Lung (tissue), 17 donors: ENCODE measurements at places on chromosomes 1 and 21. TPM values are rescaled to one million over a fixed set of nuclear protein-coding genes. Genes with fewer than 3 reads are reported as not detected.

DNA sequence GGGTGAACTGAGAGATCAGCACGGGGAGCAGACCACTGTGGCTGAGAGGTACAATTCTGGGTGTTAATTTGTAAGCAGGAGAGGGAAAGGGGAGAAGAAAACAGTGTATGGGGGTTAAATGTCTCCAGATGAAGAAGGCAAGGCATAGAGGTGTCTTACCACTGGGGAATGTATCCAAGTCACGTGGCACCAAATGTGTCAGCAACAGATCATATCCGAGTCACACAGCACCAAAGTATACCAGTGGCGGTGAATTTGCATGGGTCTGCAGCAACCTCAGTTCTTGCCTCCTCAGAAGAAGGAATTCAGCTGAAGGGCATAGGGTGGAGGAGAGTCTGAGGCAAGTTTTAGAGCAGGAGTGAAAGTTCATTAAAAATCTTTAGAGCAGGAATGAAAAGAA is 21.2 kb upstream of the SYCP1 start:
- H3K27me3 ChIP-seq, result no peaks in the 10 kb centered on the region
- no peaks in the 10 kb centered on the region for H3K4me1 ChIP-seq
- H3K27ac ChIP-seq, result no peak overlapping the region
- no peak for DNase-seq
- H3K36me3 ChIP-seq, result no peaks in the 10 kb centered on the region

Gene TLR5
- 21.2 TPM for total RNA-seq

- H3K36me3 ChIP-seq, result peaks cover 33% of the 10 kb centered on the region
- H3K27ac ChIP-seq, result no peak overlapping the region
- peak; percentile 29 for DNase-seq
- peaks cover 3% of the 10 kb centered on the region for H3K4me1 ChIP-seq
These were observed 12.6 kb downstream of the SLC41A1 start for GRCh38 chr1:205800427-205800826.

Gene PLEKHN1
- total RNA-seq, result 2.0 TPM

Gene TFB2M
- total RNA-seq, result 10.4 TPM

DNA sequence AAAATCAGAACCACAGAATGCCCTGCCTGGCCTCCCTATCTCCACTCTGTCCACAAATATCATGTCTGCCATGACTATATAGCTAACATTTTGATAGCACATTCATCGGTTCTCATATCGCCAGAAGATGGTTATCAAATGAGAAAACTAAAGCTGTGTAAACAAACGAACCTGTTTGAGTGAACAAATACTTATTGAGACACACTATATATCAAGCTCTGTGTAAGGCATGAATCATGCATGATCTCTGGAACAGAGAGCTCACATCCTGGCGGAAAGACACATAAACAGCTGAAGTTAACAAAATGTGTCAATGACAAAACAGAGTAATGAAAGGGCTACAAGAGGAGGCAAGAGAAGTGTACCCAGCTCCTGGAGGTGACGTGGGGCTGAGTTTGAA is 13.1 kb downstream of the KCND3 start:
- no peak overlapping the region for H3K27ac ChIP-seq
- no peak for DNase-seq
- no peaks in the 10 kb centered on the region for H3K4me1 ChIP-seq
- H3K36me3 ChIP-seq, result no peaks in the 10 kb centered on the region
- no peak overlapping the region for H3K4me3 ChIP-seq
- H3K27me3 ChIP-seq, result peaks cover 8% of the 10 kb centered on the region

Gene OR2L2
- not detected for total RNA-seq

Gene ADORA3
- total RNA-seq, result 5.6 TPM

Gene PLPPR4
- 31.2 TPM for total RNA-seq

DNA sequence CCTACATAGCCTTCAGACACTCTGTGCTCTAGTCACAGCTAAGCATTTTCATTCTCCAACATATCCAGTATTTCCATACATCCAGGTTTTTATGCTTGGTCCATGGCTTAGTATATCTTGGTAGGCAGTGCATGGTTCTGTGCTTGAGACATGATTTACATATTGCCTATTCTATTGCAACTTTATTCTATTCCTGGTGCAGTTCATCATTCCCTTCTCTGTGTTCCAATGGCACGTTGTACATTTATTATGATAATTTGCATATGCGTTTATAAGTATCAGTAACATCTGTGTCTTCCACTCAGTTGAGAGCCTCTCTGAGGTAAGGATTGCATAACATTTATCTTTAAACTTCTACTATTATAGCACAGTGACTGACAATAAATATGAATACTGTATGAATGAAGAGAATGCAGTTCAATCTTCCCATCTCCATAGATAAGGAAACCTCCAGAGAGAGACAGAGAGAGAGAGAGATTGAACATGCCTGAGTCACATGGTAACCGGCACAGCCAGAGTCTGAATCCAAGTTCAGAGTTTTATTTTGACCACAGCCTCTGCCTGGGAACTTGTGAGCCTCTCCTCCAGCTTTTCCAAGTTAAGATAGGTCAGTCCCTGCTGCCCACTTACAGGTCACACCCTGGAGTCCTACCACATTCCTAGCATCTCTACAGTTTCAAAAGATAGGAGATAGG is 41.5 kb downstream of the PLPPR5 start:
- no peak for DNase-seq
- H3K36me3 ChIP-seq, result no peaks in the 10 kb centered on the region
- no peak overlapping the region for H3K4me3 ChIP-seq
- no peaks in the 10 kb centered on the region for H3K4me1 ChIP-seq

DNA sequence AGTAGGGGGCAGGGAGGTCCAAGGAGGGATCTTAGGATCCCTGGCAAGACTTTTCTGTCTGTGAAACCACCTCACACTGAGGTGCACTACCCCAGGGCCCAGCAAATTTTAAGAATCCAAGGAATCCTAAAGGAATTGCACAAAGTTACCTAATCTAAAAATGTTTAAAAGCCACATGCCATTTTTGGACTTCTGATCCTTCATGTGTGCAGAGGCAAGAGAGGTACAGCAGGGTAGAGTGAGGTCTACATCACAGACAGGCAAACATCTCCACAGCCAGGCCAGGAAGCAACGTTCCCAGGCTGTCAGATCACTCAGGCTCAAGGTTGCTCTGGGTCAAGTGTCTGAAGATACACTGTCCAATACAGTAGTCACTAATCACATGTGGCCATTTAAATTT is 324.6 kb upstream of the DUSP10 start:
- no peaks in the 10 kb centered on the region for H3K36me3 ChIP-seq
- no peak overlapping the region for H3K4me3 ChIP-seq
- H3K27me3 ChIP-seq, result no peaks in the 10 kb centered on the region
- peaks cover 3% of the 10 kb centered on the region for H3K4me1 ChIP-seq

- peaks cover 6% of the 10 kb centered on the region for H3K36me3 ChIP-seq
- no peaks in the 10 kb centered on the region for H3K4me1 ChIP-seq
- no peak overlapping the region for H3K4me3 ChIP-seq
- no peak for DNase-seq
- H3K27ac ChIP-seq, result no peak overlapping the region
- H3K27me3 ChIP-seq, result no peaks in the 10 kb centered on the region
These were observed 176.8 kb downstream of the FAF1 start for GRCh38 chr1:50783286-50783685.

- no peaks in the 10 kb centered on the region for H3K36me3 ChIP-seq
- no peak overlapping the region for H3K4me3 ChIP-seq
- no peaks in the 10 kb centered on the region for H3K27me3 ChIP-seq
- peaks cover 8% of the 10 kb centered on the region for H3K4me1 ChIP-seq
These were observed 71.7 kb downstream of the EDEM3 start for GRCh38 chr1:184682956-184683355.

GRCh38 chr1:174274884-174275283 is 115.6 kb downstream of the RABGAP1L start:
- no peak for DNase-seq
- no peaks in the 10 kb centered on the region for H3K4me1 ChIP-seq
- no peak overlapping the region for H3K27ac ChIP-seq
- no peaks in the 10 kb centered on the region for H3K36me3 ChIP-seq

- H3K27me3 ChIP-seq, result no peaks in the 10 kb centered on the region
- no peak overlapping the region for H3K27ac ChIP-seq
- H3K4me1 ChIP-seq, result no peaks in the 10 kb centered on the region
- no peaks in the 10 kb centered on the region for H3K36me3 ChIP-seq
These were observed 345.3 kb downstream of the MATN1 start for GRCh38 chr1:30378003-30378596.

Gene MEF2D
- 23.0 TPM for total RNA-seq

DNA sequence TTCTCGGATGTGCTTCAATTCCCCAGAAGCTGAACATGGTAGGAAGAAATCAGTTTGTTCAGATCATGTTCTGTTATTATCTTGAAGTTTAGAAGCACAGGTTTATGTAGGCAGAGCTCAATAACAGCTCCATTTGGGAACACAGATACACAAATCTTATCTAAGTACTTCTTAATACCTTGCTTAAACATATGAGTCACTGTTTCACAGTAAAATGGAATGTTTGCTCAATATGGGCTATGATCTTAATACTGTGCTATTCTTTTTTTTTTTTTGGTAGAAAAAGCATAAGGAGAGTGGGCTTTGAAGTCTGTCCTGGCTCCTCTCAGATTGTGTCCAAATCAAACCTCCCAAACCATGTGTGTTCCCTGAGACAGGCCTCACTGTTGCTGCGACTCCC is 13.4 kb downstream of the PROK1 start:
- H3K4me1 ChIP-seq, result no peaks in the 10 kb centered on the region
- no peaks in the 10 kb centered on the region for H3K36me3 ChIP-seq
- H3K27me3 ChIP-seq, result no peaks in the 10 kb centered on the region
- H3K4me3 ChIP-seq, result no peak overlapping the region
- peak; percentile 11 for DNase-seq

Gene TMPRSS3
- total RNA-seq, result 2.1 TPM

DNA sequence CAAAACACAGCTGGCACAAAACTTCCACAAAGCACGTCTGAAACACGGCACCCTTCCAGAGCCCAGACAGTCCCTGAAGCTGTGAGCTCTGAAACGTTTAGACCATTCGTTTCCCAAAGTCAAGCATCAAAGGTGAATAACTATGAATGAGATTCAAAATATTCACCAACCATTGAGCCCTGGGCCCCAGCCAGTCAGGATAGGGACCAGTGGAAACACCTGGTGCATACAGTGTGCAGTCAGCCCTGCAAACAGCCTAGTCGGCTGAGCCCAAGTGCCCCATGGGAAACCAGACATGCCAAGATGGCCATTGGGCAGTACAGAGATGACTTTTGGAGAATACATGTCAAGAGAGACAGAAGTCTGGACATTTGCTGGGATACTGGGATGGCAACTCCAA is 90.4 kb upstream of the EDN2 start:
- no peaks in the 10 kb centered on the region for H3K36me3 ChIP-seq
- no peak overlapping the region for H3K27ac ChIP-seq
- peaks cover 3% of the 10 kb centered on the region for H3K4me1 ChIP-seq

Gene TRPM2
- 5.9 TPM for total RNA-seq

GRCh38 chr1:58041621-58042020 is 504.9 kb downstream of the OMA1 start:
- no peak overlapping the region for H3K4me3 ChIP-seq
- H3K36me3 ChIP-seq, result no peaks in the 10 kb centered on the region
- DNase-seq, result no peak
- no peaks in the 10 kb centered on the region for H3K27me3 ChIP-seq
- no peak overlapping the region for H3K27ac ChIP-seq
- peaks cover 5% of the 10 kb centered on the region for H3K4me1 ChIP-seq

DNA sequence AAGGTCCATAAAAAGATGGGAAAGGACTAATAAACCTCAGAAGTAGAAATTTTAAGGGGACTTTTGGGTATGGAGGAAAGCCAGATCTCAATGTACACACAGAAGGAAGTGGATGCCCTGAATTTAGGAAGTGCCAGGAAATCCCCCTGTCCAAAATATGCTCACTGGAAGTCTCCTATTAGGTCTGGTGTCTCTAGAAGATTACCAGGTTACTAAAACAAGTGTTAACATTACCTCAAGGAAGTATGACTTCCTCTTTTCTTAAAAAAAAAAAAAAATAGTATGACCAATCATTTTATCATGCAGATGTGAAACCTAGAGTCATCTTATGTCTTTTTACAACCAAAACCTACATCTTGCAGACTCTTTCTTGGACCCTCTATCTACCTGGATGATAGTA is 30.7 kb downstream of the CD58 start:
- H3K4me1 ChIP-seq, result peaks cover 2% of the 10 kb centered on the region
- no peak overlapping the region for H3K4me3 ChIP-seq
- DNase-seq, result no peak
- no peaks in the 10 kb centered on the region for H3K27me3 ChIP-seq
- H3K36me3 ChIP-seq, result peaks cover 41% of the 10 kb centered on the region
- no peak overlapping the region for H3K27ac ChIP-seq

DNA sequence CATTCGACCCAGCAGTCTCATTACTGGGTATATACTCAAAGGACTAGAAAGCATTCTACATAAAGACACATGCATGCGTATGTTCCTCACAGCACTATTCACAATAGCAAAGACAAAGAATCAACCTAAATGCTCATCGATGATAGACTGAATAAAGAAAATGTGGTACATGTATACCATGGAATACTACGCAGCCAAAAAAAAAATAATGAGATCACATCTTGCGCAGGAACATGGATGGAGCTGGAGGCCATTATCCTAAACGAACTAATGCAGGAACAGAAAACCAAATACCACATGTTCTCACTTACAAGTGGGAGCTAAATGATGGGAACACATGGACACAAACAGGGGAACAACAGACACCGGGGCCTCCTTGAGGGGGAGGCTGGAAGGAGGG is 43.7 kb downstream of the ELF3 start:
- H3K4me1 ChIP-seq, result no peaks in the 10 kb centered on the region
- no peak overlapping the region for H3K4me3 ChIP-seq
- H3K27ac ChIP-seq, result no peak overlapping the region

Gene NFASC
- 11.2 TPM for total RNA-seq

GRCh38 chr1:63721531-63722189 is 52.2 kb upstream of the ROR1 start:
- H3K27me3 ChIP-seq, result no peaks in the 10 kb centered on the region
- DNase-seq, result peak; percentile 54
- H3K4me3 ChIP-seq, result no peak overlapping the region
- no peaks in the 10 kb centered on the region for H3K4me1 ChIP-seq
- H3K27ac ChIP-seq, result no peak overlapping the region

GRCh38 chr1:12636098-12636950 is 7.6 kb upstream of the AADACL4 start:
- H3K4me3 ChIP-seq, result no peak overlapping the region
- H3K4me1 ChIP-seq, result no peaks in the 10 kb centered on the region
- no peaks in the 10 kb centered on the region for H3K27me3 ChIP-seq
- DNase-seq, result peak; percentile 18
- peak overlapping the region; percentile 35 for H3K27ac ChIP-seq

DNA sequence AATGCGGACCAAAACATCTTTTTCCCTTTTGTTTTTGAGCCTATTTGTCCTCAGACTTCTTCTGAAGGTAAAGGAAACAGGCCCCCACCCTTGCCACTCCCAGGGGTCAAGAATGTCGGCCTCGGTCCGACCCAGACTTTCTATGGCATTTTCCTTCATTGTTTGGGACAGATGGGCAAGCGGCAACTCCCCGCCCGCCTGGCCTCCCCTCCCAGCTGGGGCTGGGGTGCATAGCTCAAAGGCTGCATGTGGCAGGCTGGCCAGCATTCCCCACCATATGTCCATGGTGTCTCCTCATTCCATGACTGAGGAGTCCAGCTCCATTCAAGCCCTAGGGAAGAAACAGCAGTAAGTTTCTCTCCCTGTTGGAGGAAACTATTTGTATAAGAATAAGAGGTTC is 29.4 kb upstream of the TSPEAR start:
- no peaks in the 10 kb centered on the region for H3K36me3 ChIP-seq
- H3K4me1 ChIP-seq, result no peaks in the 10 kb centered on the region
- no peaks in the 10 kb centered on the region for H3K27me3 ChIP-seq
- no peak overlapping the region for H3K4me3 ChIP-seq
- no peak overlapping the region for H3K27ac ChIP-seq
